Spleen (tissue), 13 donors: ENCODE measurements at places on chromosomes 12 and 14. TPM values are rescaled to one million over a fixed set of nuclear protein-coding genes. Genes with fewer than 3 reads are reported as not detected.

DNA sequence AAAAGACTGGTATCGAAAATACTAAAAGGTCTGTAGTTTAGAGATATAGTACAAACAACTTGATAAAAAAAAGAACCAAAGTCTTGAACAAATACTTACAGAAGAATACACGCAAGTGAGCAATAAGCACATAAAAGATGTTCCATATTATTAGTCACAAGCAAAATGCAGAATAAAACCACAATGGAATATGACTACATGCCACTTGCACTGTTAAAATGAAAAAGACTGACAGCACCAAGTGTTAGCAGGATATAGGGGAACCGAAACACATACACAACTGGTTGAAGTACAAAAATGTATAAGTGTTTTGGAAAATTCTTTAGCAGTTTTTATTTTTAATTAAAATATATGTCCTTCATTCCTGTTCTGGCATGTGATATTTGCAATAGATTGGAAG, 3.6 kb downstream of the CLEC2A start:
- DNase-seq = no peak

The FAM90A1 gene
- 0.20 TPM for polyA plus RNA-seq

- DNase-seq = no peak
Observed at GRCh38 chr12:3530548-3530947, 39.5 kb downstream of the PRMT8 start.

The A2ML1 gene
- 0.02 TPM for polyA plus RNA-seq

The HOXC6 gene
- polyA plus RNA-seq = 0.16 TPM

The IL31 gene
- polyA plus RNA-seq = not detected

The GLS2 gene
- 1.7 TPM for polyA plus RNA-seq

DNA sequence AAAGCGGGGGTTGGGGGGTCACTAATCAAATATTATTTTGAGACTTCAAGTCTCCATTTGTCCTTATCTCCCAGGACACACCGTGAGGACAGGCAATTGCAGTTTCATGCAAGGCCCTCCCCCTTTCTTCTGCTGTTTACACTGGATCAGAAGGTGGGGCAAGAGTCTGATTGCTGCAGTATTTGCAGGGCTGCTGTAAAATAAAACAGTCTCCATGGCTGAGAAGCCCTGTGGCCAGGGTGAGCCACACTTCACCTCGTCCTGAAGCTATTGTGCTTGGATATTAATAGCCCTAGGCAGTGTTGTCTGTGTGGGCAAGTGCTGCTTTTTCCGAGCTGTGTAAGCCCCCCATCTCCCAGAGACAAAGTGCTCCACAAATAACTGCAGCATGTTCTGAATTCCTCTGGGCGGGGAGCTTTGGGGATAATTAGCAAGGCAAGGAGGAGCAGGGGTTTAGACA, 187.4 kb upstream of the NTF3 start:
- DNase-seq = no peak

The GLIPR1 gene
- 11.7 TPM for polyA plus RNA-seq

DNA sequence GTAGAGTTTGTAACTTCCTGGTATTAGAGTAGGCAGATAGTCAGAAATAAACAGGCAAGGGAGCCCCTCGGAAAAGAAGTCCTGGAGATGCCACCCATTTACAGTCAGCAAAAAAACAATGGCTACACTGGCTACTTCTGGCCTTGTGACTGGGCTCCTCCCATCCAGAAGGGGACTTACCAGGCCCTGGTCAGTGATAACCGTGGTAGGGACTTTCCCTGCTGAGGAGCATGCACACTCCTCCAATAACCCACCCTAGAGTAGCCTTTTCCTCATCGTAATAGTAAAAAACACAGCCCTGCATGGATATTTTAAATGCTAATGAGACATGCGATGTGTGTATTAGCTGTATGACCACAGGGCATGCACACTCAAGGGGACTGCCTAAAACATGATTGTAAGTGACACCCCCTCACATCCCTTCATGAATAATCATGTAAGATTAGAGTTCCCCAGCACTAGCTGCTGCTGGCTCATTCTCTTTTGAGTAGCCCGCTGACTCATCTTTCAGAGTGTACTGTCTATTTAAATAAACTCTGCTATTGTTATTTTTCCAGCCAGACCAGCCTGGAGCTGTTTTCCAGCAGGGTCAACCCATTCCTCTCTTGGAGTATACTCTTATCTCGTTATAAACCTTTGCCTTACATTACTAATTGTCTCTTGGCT, 413.8 kb upstream of the TMTC1 start:
- DNase-seq = no peak

- DNase-seq = no peak
Observed at GRCh38 chr14:57714487-57714931, 151.4 kb downstream of the SLC35F4 start.

The BATF gene
- 49.2 TPM for polyA plus RNA-seq

DNA sequence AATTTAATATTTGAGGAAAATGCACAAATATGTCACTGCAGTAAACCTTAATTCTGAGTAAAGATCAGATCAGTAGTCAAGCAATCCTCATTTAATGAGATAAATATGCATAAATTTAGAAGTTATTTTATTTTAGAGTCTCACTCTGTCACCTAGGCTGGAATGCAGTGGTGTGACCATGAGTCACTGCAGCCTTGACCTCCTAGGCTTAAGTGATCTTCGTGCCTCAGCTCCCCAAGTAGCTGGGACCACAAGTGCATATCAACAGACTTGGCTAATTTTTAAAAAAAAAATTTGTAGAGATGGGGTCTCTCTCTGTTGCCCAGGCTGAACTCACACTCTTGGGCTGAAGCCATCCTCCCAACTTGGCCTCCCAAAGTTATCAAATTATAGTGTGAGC, 41.3 kb downstream of the LMO3 start:
- no peak for DNase-seq

The POTEM gene
- polyA plus RNA-seq = not detected

The JPH4 gene
- 0.93 TPM for polyA plus RNA-seq

DNA sequence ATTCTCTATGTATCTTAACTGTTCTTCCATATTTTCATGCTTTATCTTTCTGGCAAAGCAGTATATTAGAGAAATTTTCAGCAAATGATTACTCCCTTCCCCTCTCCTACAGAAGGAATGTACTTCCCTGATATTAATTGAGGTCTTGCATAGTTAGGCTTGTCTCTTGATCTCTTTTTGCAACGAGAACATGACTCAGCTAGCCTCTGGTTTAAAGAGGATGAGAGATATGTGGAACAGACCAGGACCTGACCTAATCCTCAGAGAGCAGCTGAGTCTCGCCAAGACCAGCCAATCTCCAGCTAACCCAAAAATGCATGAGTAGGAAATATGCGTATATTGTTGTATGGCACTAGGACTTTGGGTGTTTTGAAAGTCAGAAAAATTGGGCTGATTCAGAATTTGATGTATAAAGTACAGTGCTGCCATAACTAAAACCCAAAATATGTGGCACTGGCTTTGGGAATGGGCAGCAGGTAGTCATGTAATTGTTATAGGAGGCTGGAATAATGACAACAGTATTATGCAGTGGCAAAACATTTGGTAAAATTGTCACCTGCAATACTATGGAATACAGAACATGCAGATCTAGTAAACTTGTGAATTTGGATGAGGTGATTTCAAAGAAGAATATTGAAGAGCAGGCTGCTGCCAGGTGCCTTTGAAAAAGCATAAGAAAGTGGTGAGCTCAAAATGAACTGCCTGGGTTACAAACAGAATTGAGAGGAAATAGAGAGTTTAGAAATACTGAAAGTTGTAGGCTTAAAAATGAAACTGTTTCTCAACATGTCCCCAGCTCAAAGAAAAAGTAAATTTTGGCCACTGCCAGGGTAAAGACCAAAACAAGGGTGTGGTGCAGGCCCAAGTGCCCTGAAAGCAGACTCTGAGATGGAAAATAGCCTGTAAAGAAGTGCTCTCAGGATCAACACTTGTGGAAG, 9.3 kb upstream of the USP15 start:
- no peak for DNase-seq

DNA sequence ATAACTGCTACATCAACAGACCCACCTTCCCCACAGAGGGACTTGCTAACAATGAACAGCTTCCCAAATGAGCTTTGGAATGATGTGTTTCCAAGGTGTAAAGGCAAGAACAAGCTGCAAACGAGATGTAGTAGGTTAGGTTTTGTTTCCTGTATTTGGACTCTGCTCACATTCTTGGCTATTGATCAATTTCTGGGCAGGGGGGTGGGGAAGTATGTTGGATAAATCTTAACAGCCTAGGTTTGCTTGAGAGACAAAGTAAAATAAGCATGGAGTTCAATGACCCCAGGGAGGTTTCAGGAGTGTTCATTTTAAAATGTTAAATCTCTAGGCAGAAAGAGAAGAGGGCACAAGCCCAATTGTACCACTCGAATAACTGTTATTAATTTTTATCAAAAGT, 146.6 kb downstream of the DPY19L2 start:
- DNase-seq = no peak

- no peak for DNase-seq
Observed at GRCh38 chr12:24896171-24896570, 52.7 kb downstream of the BCAT1 start.

The TPH2 gene
- not detected for polyA plus RNA-seq

DNA sequence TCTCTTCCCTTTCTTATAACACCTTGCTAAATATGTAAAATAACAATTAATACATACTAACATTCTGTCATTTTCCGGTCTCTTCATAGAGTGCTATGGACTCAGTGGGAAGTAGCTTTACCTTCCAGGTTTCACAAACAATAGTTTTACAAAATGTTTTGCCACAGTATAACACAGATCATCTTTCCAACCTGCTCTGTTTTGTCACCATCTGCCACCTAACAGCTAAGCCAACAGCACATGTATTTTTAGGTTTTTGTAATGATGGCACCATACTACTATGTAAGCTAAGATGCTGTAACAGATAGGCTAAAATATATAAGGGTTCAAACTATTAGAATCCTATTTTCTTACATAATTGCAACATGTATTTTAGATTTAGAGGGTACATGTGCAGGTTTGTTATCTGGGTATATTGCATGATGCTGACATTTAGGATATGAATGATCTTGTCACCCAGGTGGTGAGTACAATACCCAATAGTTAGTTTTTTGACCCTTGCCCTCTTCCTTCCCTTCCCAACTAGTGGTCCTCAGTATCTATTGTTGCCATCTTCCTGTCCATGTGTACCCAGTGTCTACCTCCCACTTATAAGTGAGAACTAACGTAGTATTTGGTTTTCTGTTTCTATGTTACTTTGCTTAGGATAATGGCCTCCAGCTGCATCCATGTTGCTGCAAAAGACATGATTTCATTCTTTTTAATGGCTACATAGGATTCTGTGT, 8.7 kb downstream of the RHOJ start:
- no peak for DNase-seq

The SNX6 gene
- 43.4 TPM for polyA plus RNA-seq

DNA sequence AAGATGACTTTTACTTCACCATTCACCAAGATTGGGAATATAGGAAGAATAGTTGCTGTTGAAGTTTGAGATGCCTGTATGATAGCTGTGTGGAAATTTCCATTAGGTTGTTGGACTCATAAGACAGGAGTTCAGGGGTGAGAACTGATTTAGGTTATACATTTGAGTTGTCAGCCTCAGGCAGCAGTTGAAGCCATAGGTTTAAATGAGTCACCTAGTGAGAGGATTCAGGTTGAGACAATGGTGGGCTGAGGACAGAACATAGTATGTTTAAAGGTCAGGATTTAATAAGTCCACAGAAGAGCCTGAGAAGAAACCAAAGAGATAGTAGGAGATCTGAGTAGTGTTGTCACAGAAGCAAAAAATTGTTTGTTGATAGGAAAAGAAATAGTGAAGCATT, 63.6 kb upstream of the MON2 start:
- no peak for DNase-seq

- no peak for DNase-seq
Observed at GRCh38 chr14:44791730-44792129, 170.0 kb downstream of the KLHL28 start.

DNA sequence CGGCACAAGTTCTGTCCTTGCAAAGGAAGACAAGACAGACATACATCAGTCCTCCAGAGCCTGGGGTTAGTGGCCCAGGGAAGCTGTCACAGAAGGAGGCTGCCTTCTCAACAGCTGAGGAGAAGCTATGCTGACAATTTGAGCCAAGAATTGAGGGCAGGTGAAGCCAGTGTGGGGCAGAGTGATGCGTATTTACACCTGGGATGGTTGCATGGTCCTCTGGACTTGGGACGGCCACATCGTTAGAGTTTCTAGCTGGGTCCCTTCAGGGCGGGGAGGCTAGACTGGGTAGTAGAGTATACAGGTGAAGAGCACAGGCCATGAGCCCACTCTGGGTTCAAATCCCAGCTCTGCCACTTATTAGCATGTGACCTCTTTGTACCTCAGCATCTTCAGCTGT, 16.5 kb downstream of the KRT85 start:
- DNase-seq = no peak

The ST8SIA1 gene
- polyA plus RNA-seq = 2.0 TPM

DNA sequence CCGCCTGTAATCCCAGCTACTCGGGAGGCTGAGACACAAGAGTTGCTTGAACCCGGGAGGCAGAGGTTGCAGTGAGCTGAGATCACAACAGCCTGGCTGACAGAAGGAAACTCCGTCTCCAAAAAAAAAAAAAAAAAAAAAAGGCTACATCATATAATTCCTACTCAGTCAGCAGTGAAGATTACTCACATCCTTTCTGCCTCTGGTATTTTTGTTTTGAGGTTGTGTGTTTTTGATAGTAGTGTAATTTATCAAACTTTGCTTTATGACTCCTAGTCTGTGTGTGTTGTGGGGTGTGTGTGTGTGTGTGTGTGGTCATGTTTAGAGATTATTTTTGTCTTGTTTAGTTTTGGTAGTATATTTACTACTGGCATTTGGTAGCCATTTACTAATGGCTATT, 29.8 kb upstream of the DLGAP5 start:
- DNase-seq = no peak

The CMKLR1 gene
- 12.1 TPM for polyA plus RNA-seq

The KRT82 gene
- polyA plus RNA-seq = not detected

DNA sequence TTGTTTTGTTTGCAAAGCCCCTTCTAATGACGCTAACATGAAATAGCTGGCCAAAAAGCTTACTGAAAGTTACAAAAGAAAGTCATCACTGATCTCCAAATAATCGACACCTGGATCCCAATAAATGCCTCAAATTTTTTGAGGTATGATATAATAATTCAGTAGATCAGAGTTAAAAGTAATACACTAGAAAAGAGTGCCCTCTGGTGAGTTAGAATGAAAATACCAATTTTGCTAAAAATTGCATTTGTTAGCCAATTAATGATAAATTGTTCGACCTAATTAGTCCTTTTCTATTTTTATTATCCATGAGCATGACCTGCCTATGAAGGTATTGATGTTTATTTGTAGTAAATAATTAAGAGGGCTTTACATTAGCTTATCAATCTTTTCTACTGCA, 78.6 kb downstream of the CEP128 start:
- no peak for DNase-seq

DNA sequence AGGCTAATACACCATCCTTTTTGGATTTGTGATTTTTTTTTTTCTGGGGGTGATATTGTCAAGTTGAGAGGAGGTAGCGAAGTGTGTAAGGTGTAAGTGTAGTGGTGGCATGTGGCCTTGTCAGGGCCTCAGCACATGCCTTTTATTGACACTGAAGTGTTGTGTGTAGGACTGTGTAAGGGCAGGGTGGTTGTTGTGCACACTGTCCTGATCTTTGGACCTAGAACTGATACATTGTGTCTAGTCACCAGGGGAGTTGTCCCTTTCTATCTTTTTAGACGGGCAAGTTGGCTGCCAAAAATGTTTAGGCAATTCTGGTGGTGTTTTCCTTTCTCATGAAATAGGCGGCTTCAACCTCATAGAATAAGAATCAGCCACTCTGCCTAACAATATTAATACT, 244.0 kb downstream of the NRXN3 start:
- DNase-seq = no peak

The PLD4 gene
- 31.3 TPM for polyA plus RNA-seq
